ENCODE measurements at places on chromosomes 7 and 10.

GRCh38 chr10:97427571-97428179 is 1.7 kb downstream of the PGAM1 start:
- DNase-seq: no peak

DNA sequence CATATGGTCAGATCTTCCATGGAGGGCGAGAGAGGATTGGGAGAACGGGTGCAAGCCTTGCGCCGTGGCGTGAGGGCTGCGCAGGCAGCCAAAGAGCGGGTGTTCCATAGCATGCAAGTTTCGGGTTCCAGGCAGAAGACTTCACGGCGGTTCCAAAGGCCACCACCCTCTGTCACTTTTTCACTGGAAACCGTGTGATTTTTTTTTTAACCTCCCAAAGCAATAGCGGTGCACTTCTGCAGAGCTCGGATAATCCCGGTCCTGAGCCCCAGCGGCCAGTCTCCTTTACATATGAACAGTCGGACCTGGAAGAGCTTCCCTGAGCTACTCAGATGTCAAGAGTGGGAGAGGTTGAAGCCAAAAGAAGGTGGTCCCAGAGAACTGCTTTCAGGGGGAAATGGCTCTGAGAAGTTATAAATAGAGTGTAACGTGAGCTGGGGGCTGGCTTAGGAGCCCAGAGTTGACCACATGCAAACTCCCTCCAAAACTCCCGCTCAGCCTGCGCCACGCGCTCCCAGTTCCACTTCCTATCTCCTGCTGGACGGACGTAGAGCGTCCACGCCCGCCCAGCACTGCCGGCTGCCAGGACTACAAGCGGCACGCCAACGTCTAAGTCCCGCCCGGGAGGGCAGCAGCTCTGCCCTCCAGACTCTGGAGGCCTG is at the start of gene MEOX2:
TSS of gene MEOX2 (minus strand) at position 389 of the 662 bp plus-strand sequence. CDS start at position 108, 281 bp downstream.
- no peak for DNase-seq

GRCh38 chr10:386771-387592 is 251.7 kb downstream of the ZMYND11 start:
- no peak for DNase-seq

DNA sequence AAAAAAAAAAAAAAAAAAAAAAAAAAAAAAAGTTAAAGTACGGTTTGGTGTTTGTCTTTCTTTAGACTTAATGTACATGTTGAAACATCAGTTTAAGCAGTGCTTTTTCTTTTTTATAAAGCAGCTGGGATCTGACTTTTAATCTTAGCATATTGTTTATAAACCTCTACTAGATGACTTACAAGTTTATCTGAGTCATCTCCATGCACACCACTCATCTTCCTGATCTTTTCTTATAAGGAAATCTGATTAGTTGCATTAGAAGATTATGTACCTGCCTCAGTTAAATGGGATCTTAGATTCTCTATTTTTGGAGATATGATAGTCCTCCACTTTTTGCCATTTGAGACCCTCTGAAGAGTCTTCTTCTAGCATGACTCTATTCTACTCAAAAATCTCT is 391.9 kb upstream of the LRGUK start:
- DNase-seq: no peak

GRCh38 chr7:99499371-99499720 is 735 bp downstream of the ZNF394 start:
- no peak for DNase-seq

- no peak for DNase-seq
These were observed 177.1 kb upstream of the CSTF2T start for GRCh38 chr10:51876503-51876902.

DNA sequence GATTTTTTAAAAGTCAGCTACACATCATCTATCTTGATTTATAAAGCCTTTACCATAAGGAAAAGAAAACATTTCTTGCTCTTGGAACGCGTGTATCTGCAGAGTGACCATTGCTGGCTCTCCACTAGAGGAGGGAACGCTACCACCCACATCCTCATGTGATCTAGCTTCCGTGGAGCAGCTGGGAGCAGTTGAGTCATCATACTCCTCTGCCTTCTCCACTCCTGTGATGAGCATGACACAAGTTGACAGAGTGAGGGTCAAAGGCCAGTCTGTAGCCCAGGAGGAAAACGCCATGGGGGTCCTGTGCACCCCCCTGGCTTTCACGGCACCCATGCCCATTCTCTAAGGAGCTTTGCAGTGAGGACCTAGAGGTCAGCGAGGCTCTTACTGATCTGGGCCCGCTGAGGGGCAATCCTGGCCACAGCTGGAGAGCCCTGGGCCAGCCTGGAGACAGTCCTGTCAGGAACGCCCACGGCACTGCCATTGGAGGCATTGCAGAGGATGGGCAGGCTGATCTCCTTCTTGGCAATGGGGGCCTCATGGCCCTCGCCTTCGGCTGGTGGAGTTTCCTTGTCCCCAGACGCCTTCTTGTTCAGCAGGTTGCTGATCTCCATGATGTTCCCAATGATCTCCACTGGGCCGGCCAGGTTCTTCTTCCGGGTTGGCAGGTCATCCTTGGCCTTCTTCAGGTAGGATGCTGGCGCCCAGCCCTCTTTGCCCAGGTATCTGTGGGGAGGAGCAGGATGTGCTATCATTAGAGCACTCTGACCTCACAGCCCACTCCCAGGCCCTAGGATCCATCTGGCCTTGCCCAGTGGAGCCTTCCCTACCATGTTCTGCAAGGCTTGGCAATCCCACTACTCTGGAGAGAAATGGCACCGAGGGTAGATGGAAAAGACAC is 119.2 kb downstream of the NEURL1 start:
- DNase-seq: no peak

DNA sequence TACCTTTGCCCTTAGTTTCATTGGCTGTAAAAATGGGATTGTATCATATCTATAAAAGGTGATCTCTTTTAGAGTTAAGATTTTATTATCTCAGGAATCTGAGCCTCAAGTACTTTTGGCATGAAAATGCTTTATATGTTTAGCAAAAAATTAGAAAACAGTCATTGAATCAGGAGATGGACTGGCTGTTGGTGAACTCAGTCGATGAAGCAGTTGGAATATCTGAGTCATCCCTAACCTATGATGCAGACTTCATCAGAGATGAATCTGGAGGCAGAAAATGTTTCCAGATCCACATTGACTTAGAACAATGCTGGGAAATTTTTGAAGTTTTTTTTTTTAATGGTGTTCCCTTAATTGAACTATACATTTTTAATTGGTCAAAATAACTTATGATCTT is 228.5 kb downstream of the SLC25A13 start:
- no peak for DNase-seq

- no peak for DNase-seq
These were observed 79.8 kb upstream of the NME8 start for GRCh38 chr7:37768611-37769010.

DNA sequence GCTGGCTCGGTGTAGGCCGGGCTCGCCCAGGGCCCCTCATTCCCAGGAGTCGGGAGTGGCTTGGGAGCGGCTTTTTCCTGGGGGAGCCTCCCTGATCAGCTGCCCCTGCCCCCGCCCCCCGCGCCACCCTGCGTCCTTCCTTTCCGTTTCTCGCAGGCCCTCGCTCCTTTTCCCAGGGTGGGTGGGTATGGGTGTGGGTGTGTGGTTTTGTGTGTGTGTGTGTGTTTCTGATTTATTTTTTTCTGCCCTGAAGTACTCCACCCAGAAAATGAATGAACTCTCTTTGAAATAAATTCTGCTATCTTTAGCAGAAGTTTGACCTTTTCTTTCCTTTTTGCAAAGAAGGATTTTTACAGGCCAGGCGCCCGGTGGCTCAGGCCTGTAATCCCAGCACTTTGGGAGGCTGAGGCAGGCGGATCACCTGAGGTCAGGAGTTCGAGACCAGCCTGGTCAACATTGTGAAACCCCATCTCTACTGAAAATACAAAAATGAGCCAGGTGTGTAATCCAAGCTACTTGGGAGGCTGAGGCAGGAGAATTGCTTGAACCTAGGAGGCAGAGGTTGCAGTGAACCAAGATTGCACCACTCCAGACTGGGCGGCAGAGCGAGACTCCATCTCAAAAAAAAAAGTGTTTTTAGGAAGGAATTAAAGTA is 30.0 kb upstream of the AP5Z1 start:
- no peak for DNase-seq

DNA sequence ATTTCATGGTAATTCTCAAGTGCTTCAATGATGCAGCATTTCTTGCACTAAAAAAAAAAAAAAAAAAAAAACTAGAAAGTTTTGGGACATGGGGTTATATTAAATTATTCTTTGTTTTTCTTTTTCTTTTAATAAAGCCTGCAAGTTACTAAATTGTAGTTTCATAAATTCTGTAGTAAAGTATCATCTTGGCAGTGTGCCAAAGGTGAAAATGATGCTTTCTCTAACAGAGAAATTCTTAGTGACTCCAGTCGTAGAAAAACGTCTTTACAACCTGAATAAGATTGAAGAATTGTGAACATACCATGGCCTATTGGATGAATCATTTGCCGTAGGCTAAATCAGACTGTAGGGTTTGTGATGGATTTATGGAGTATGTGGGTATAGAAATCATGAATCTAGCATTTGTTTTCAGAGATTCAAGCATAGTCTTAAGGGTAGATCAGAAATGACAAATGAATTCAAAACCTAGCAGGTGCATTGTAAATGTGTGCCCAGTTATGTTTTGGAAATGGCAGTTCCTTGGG is 27.1 kb downstream of the RBM17 start:
- no peak for DNase-seq

- DNase-seq: no peak
These were observed 389.5 kb downstream of the TCERG1L start for GRCh38 chr10:130921911-130922440.

GRCh38 chr10:31582365-31583052 is 263.5 kb downstream of the ZEB1 start:
- DNase-seq: no peak

GRCh38 chr10:86815035-86815617 is 58.7 kb downstream of the BMPR1A start:
- no peak for DNase-seq

DNA sequence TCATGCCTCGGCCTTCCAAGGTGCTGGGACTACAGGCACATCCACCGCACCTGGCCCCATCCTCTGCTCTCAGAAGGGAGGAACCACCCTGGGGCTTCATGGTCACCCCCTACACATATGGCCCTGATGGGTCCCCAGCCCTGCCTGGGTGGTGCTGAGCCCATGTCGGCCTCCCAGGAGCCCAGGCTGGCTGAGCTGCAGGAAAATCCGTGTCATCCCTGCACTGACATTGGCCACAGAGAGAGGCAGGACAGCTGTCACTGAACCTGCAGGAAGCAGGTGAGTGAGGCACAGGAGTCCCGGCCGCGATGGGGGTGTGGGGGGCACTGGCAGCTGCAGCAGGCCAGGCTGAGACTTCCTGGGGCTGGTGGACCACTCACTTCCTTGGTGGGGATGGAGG is 8.0 kb downstream of the GRIFIN start:
- no peak for DNase-seq

DNA sequence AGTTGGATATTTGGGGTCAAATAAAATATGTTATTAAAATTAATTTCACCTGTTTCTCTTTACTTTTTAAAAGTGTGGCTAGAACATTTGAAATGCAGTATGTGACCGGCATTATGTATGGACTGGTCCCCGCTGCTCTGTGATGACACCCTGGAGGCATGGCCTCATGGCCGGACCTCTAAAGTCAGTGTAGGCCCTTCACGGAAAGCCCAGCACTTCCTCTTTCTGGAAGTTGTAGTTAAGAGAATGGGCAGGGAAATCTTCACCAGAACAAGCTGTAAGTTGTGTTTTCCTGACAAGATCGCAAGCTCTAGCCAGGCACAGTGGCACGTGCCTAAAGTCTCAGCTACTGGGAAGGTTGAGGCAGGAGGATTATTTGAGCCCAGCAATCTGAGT is 38.3 kb upstream of the SRGN start:
- DNase-seq: no peak

- DNase-seq: no peak
These were observed 421.6 kb downstream of the PAXIP1 start for GRCh38 chr7:154581251-154581890.

GRCh38 chr10:58362027-58362789 is 23.0 kb upstream of the TFAM start:
- DNase-seq: no peak

DNA sequence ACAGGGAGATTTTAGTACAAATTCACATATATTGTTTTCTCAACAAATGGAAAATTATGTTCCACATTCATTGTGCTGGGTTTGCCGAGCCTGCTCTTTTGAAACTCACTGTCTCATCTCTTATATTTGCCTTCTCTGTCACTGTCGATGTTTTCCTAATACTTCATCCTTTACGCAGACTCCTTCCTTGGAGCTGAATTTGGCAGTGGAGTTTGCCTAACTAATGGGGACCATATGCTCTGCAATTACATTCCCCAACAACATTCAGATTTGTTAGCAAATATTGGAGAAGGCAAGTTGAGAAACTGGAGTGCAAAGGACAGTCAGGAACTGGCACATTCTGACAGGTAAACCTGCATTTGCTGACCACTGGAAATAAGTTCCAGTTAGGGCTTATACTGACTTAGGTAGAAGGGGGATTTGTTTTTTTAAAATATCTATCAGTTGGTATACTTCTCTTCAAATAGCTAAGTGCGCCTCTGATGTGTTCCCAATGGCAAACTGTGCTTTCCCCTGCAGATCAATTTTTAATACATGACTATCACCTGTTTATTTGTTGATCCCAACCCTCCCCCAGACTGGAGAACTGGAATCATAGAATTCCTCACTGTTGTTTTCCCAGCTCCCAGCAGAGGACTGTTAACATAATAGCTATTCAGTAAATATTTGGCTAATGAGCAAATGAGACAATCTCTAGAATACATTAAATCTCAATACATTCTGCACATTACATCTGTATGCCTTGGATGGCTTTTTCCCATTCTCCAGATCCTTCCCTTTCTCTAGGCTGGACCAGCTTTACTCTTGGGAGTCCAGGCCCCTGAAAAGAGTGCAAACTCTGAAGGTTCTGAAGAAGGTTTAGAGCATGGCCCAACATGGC is 769.3 kb downstream of the KCNMA1 start:
- DNase-seq: no peak

Data from bone marrow (tissue), 2 donors.